Temporal lobe (tissue), 4 donors: ENCODE measurements at places on chromosomes 7 and 10. TPM values are rescaled to one million over a fixed set of nuclear protein-coding genes. Genes with fewer than 3 reads are reported as not detected.

GIMAP5 gene
- 2.7 TPM for total RNA-seq

ADAMTS14 gene
- 0.74 TPM for total RNA-seq

FAM237B gene
- total RNA-seq = not detected

TNS3 gene
- total RNA-seq = 7.4 TPM

CDH23 gene
- 3.4 TPM for total RNA-seq

ZNF467 gene
- total RNA-seq = 1.2 TPM

MMRN2 gene
- 5.2 TPM for total RNA-seq

HTRA1 gene
- total RNA-seq = 46.7 TPM

NUPR2 gene
- not detected for total RNA-seq

TET1 gene
- total RNA-seq = 28.0 TPM

HDAC9 gene
- 101 TPM for total RNA-seq
